ENCODE measurements at places on chromosomes 16 and 17. TPM values are rescaled to one million over a fixed set of nuclear protein-coding genes. Genes with fewer than 3 reads are reported as not detected.

DNA sequence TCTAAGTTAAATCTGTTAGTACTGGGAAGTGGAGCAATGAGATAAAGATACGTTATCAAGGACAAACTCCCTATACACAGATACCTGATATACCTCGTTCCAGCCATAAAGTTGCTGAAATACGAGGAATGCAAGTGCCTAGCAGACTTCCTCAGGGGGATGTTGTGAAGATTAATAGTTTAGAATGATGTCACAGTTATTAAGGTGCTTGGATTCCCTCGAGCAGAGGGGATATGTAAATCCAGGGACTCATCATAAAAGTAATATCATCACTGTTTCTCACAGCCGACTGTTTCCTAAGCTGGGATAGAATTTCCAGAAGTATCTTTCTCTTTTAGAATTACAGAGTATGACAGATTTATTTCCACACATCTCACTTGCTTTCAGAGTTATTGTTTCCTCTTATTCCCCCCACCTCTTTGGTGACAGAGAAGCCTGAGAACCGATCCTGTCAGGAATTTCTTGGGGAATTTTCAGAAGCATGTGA is 28.4 kb upstream of the ZFHX3 start:
- DNase-seq: no peak

DNA sequence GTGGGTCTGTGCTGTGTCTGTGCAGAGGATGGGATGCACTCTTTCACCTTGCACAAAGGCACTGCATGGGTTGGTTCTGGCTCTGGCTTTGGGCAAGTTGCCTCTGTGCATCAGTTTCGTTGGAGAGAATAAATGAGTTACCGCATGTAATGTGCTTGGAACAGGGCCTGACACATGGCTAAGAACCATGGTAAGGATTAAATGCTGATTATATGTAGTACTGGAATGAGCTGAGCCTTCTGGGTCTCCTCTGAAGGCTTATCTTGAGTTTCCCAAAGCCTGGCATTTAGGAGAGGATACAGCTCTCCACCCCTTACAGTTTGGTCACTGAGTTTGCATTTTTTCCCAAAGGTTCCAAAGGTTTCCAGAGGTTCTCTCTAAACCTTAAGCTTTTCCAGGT is 69.1 kb downstream of the KSR1 start:
- no peak for DNase-seq

- peak; percentile 29 for DNase-seq
These were observed 73.1 kb upstream of the CES5A start for GRCh38 chr16:55948230-55948629.

- DNase-seq: no peak
These were observed 3.3 kb downstream of the ERBB2 start for GRCh38 chr17:39702901-39703893.

The GPR179 gene
- 0.09 TPM for polyA plus RNA-seq

The SLC52A1 gene
- polyA plus RNA-seq: 0.24 TPM

GRCh38 chr16:22945361-22945760 is 131.4 kb downstream of the HS3ST2 start:
- no peak for DNase-seq

DNA sequence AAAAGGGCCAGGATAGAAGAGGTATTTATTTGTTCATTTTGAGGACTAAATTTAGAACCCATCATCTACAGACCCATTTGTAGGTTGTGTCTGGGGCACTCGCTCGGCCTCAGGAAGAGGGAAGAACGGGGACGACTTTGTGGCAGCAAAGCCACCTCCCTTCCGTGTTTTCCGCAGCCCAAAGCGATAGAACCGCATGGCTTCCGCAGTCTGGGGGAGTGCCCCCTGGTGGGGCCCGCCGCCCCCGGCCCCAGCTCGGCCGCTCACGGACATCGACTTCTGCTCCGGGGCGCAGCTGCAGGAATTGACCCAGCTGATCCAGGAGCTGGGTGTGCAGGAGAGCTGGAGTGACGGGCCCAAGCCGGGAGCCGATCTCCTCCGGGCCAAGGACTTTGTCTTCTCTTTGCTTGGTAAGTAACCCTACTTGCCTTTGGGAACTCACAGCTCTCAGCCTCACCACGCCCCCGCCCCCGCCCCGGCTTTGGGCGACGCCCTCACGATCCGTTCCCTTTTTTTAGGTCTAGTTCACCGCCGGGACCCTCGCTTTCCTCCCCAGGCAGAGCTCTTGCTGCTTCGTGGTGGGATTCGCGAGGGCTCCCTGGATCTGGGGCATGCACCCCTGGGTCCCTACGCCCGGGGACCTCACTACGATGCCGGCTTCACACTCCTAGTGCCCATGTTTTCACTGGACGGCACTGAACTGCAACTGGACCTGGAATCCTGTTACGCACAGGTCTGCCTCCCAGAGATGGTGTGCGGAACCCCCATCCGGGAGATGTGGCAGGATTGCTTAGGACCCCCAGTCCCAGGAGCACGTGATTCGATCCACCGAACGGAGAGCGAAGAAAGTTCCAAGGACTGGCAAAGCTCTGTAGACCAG is 681 bp downstream of the TMEM102 start:
- no peak for DNase-seq

- no peak for DNase-seq
These were observed 50.2 kb downstream of the CDK5R1 start for GRCh38 chr17:32536736-32537643.
